ENCODE measurements at places on chromosomes 13 and 19. TPM values are rescaled to one million over a fixed set of nuclear protein-coding genes. Genes with fewer than 3 reads are reported as not detected.

SIGLEC9 gene
- polyA plus RNA-seq: 0.65 TPM

CFAP97D2 gene
- polyA plus RNA-seq: not detected

MEIS3 gene
- 6.3 TPM for polyA plus RNA-seq

FLT3 gene
- polyA plus RNA-seq: 0.15 TPM

ZNF574 gene
- 10.1 TPM for polyA plus RNA-seq

CEACAM1 gene
- 2.6 TPM for polyA plus RNA-seq

CNN1 gene
- 179 TPM for polyA plus RNA-seq

IZUMO1 gene
- polyA plus RNA-seq: 2.0 TPM

CLEC17A gene
- polyA plus RNA-seq: not detected

TFDP1 gene
- 45.7 TPM for polyA plus RNA-seq

TBXA2R gene
- 1.7 TPM for polyA plus RNA-seq

MCF2L gene
- 22.5 TPM for polyA plus RNA-seq

PTGER1 gene
- polyA plus RNA-seq: not detected

METTL21C gene
- 17.6 TPM for polyA plus RNA-seq

KPTN gene
- polyA plus RNA-seq: 7.5 TPM

PINLYP gene
- polyA plus RNA-seq: 5.1 TPM

PSG7 gene
- polyA plus RNA-seq: not detected

ASPDH gene
- polyA plus RNA-seq: 1.4 TPM

MAB21L1 gene
- polyA plus RNA-seq: 7.0 TPM

- DNase-seq: no peak
These were observed 4.9 kb downstream of the BAX start for GRCh38 chr19:48959341-48960239.

- no peak for DNase-seq
These were observed 116.2 kb upstream of the FNDC3A start for GRCh38 chr13:48859272-48860105.

DNA sequence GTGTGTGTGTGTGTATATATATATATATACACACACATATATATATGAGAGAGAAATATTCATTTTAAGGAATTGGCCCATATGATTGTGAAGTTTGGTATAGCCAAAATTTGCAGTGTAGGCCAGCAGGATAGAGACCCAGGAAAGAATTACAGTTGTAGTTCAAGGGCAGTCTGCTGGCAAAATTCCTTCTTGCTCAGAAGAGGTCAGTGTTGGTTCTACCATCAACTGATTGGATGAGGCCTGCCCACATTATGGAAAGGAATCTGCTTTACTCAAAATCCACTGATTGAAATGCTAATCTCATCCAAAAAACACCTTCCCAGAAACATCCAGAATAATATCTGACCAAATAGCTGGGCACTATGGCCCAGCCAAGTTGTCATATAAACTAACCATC is 24.0 kb downstream of the RNF6 start:
- DNase-seq: no peak

DNA sequence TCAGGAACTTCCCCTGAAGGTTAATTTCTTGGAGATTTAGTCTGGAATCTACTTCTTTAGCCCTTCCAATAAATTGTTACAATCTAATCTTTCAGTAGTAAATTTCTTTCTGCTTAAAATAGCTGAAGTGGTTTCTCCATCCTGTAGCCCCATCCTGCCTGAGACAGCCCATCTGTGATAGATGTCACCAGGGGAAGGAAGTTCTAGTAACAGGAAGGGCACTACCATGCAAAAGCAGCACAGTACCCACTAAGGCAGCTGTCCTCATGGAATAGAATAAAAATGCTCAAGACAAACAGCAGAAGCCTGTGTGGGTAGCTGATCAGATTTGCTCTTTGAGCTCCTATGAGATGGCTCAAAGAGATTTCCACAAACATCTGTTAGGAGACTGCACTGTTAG is 1036.5 kb downstream of the SLITRK5 start:
- DNase-seq: no peak

GRCh38 chr13:56659041-56659471 is 481.7 kb upstream of the PRR20A start:
- DNase-seq: no peak

- DNase-seq: no peak
These were observed 4.4 kb upstream of the INTS6 start for GRCh38 chr13:51457086-51457815.

DNA sequence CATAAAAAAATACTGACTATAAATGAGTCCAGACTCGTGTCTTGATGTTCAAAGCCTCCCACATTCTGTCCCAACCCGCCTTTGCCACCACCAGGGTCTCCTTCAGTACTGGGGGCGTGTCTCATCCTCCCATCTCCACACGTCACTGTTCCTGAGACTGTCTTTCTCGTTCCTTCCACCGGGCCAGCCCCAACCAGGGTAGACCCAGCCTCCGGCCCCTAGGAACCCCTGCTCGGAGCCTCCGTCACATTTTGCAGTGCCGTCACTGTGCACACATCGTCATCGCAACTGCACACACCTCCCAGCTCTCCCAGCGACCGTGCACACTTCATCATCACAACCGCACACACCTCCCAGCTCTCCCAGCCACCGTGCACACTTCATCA is 73.4 kb downstream of the SPACA7 start:
- no peak for DNase-seq

GRCh38 chr13:40017662-40018262 is 362.3 kb downstream of the COG6 start:
- no peak for DNase-seq

- DNase-seq: no peak
These were observed 73.6 kb downstream of the KDM4B start for GRCh38 chr19:5042556-5042955.

- no peak for DNase-seq
These were observed 11.3 kb upstream of the EMC10 start for GRCh38 chr19:50465000-50465399.

- no peak for DNase-seq
These were observed 6.1 kb upstream of the BTBD2 start for GRCh38 chr19:2021453-2022140.

DNA sequence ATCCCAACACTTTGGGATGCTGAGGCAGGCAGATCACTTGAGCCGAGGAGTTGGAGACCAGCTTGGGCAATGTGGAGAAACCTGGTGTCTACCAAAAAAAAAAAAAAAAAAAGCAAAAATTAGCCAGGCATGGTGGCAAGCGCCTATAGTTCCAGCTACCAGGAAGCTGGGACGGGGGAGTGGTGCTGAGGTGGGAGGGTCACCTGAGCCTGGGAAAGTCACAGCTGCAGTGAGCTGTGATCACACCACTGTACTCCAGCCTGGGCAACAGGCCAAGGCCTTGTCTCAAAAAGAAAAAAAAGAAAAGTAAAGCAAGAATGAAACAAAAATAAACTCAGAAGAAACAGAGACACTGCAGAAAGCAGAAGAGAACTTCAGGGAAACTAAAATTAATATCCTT is 31.6 kb downstream of the MTRF1 start:
- no peak for DNase-seq

DNA sequence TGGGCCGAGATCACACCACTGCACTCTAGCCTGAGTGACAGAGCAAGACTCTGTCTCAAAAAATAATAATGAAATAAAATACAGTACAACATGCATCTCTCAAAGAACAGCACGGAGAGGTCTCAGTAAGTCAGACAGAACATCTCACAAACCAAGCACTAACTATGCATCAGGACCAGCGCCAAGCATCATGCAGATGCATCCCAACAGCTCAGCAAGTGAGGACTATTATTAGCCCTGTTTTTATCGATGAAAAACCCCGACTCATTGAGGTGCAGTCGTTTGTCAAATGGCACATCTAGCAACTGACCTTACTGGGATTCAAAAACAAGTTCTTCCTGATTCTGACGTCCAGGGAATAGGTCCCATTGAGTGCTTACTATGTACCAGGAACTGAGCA is 3.8 kb downstream of the C19orf47 start:
- no peak for DNase-seq

GRCh38 chr13:75489502-75490263 is 7.7 kb upstream of the TBC1D4 start:
- DNase-seq: no peak

GRCh38 chr13:30864433-30865122 is 41.5 kb upstream of the MEDAG start:
- no peak for DNase-seq

- DNase-seq: no peak
These were observed 103.5 kb downstream of the SUCLA2 start for GRCh38 chr13:47897411-47898050.

DNA sequence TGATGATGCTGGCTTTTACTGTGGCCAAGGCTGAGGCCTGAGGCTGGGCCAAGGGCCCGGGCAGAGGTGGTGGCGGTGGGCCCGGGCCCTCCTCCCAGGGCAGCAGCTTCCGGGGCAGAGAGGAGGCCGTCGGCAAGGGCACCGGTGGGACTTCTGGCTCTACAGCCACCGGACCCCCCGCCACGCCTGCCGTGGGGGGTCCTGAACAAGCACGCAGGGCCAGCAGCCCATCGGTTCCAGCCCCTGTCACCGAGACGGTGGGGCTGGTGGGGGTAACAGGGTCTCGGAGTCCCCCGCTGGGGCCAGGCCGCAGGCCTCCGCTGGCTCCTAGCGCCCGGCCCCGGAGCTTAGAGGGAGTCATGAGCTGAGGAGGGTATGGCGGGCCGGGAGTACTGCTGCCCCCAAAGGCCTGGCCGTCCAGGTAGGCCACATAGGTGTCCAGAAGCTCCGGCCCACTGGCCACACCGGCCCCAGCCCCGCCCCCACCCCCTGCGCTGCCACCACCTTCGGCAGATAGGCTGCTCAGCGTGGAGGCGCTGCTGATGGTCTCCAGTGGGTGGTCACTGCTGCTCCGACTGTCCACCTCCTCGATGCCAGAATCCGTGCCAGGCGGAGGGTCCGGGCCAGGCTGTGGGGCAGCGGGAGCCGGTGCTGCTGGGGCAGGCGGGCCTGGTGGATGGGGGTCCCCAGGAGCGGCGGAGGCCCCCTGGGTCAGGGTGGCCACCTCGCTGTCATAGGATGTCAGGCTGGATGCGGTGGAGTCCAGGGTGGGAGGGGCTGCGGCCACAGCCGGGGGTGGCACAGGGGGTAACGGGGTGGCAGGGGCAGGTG is 17.3 kb downstream of the C19orf81 start:
- DNase-seq: no peak

DNA sequence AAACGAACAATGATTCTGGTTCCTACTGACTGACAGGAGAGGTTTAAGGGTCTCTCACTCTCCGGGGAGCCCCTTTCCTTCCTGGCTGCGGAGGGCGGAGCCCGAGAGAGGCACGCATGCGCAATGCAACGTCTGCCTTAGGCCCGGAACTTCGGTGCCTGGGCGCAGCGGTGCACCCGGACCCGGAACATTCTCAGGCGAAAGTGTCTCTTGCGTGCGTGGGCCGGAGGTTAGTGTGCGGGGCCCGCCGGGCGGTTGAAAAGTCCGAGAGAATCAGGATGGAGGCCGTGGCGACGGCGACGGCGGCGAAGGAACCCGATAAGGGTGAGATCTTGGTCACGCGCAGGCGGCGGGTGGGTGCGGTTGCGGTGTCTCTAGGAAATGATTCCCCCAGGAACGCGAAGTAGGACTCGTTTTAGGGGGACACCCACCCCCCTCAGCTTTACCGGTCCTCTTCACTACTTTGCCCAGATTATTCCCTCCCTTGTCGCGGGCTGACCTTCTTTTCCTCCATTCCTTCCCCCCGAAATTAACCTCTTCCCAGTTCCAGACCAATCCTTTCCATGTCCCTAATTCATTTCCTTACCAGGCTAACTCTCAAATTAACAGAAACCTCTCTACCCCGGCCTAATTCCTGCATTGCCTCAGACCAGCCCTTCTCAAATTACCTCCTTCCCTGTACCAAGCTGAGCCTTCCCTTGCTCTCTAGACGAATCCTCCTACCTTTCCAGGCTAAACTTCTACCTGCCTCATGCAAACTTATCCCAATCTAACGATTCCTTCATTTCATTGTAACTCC is at the start of gene CCDC97:
Gene CCDC97, plus strand, starts transcription at position 140 of the 799 bp plus-strand sequence. Its CDS starts 139 bp downstream, at position 279.
- peak; percentile 86 for DNase-seq

GRCh38 chr19:50461066-50461875 is 15.0 kb upstream of the EMC10 start:
- peak; percentile 41 for DNase-seq

DNA sequence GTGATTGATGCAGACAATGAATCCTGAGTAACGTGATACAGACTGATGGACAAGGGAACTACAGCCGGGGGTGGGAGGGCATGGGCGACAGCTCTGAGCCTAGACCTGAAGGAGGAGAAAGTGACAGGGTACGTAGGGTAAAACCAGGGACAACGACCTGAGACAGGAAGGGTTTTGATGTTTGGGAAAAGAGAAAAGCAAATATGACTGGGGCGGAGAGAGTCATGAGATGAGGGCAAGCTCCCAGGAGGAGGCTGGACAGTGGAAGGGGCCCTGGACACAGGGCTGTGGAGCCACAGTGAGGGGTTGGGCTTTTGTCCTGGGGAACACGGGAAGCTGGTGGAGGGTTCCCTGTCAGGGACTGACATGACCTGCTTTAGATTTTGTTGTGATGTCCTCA is 34.2 kb downstream of the ZNF611 start:
- DNase-seq: no peak

GRCh38 chr13:24893863-24894262 is 129.9 kb downstream of the RNF17 start:
- no peak for DNase-seq

DNA sequence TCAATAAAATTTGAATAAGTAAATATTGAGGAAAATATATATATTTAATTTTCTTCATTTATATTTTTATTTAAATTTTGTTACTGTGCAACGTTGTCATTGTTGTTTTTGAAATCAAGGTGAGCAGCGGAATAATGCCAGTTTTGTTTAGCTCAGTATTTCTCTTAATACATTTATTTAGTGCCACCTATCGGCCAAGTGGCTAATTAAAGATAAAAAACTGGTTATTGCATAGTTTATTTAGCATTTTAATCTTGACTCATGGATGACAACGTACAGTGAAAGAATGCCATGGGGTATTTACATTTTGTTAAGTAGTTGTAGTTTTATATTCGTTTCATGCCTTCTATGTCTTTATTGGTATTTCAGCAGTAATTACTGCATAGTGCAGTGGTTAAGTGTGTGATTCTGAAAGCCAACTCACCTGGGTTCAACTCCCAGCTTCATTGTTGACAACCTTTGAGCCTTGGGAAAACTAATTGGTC is 265.9 kb downstream of the MYO16 start:
- peak; percentile 11 for DNase-seq

- no peak for DNase-seq
These were observed at the start of gene HMG20B for GRCh38 chr19:3572855-3573161. TSS of gene HMG20B (plus strand) at chr19:3572944. CDS start at chr19:3573310, 366 bp downstream.

GRCh38 chr19:55441319-55441691 is 1.8 kb downstream of the SHISA7 start:
- no peak for DNase-seq

- no peak for DNase-seq
These were observed 463.4 kb downstream of the FGF9 start for GRCh38 chr13:22134261-22134660.

GRCh38 chr19:30966486-30966885 is 382.8 kb downstream of the TSHZ3 start:
- DNase-seq: no peak

GRCh38 chr13:84553227-84553626 is 671.0 kb upstream of the SLITRK1 start:
- DNase-seq: no peak

All from forelimb muscle (tissue), 1 donor.